ENCODE measurements at places on chromosomes 2 and 18.

GRCh38 chr2:11215407-11215806 lies 60.1 kb downstream of the SLC66A3 start:
- no peak for DNase-seq

DNA sequence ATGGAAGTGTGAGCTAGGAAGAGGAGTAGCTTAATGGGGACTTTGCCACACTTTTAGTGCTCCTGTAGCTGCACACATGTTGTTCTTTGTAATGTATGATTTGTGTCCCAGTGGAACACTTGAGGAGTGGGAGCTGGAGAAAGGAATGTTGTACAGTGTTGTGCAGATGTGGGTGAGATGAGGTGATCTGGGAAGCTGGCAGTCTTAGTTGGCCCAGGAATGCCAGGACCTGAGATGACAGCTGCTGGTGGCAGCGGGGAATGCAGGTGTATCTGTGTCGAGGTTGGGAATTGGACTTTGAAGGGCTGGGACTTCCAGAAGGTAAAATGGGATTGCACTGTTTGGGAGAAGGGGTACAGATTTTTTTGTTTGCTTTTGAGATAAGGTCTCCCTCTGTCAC lies 23.6 kb downstream of the NEDD4L start:
- DNase-seq = no peak

GRCh38 chr18:22871809-22872525 lies 61.2 kb upstream of the RBBP8 start:
- no peak for DNase-seq

- no peak for DNase-seq
Observed at GRCh38 chr2:101430156-101430555, 42.9 kb upstream of the CREG2 start.

GRCh38 chr2:119119076-119119785 lies 39.3 kb downstream of the C1QL2 start:
- no peak for DNase-seq

DNA sequence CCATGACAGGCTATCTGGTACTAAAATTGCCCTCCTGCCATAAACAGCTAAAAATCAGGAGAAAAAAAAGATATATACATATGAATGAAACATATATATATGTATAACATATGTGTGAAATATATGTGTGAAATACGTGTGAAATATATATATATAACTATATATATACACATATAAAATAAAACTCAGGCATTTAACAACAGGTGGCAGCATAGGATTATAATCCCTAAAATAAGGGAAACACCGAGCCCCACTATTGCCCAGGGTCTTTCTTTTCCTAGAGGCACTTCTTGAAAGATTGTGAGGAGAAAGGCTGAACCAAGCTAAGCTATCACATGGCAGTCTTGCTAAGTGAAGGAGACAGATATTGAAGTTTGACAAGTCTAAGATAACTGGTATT lies 65.9 kb upstream of the CYTIP start:
- DNase-seq = no peak

GRCh38 chr2:168255103-168255502 lies 7.7 kb upstream of the STK39 start:
- no peak for DNase-seq

DNA sequence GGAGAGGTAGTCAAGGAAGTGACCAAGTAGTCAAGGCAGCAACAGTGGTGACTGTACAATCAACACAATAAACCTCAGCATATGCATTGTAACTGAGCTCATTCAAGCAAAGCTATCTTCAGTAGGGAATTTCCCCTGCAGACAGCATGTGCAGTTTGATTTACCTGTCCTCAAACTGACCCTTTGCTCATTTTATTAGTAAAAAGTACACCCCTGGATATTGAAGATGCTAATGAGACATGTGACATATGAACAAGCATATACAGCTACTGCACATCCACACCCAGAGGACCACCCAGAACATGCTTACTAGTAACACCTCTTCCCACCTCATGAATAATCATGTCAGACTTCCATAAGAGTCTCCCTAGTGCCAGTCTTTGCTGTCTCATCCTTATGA lies 15.4 kb downstream of the C2orf81 start:
- DNase-seq = no peak

- no peak for DNase-seq
Observed at GRCh38 chr18:49812286-49813068, 856 bp downstream of the ACAA2 start.

- DNase-seq = no peak
Observed at GRCh38 chr18:9708057-9708433, at the start of gene RAB31. TSS of gene RAB31 (plus strand) at chr18:9708301. CDS start at chr18:9708406, 105 bp downstream.

- no peak for DNase-seq
Observed at GRCh38 chr2:106232638-106233349, 38.7 kb upstream of the UXS1 start.

DNA sequence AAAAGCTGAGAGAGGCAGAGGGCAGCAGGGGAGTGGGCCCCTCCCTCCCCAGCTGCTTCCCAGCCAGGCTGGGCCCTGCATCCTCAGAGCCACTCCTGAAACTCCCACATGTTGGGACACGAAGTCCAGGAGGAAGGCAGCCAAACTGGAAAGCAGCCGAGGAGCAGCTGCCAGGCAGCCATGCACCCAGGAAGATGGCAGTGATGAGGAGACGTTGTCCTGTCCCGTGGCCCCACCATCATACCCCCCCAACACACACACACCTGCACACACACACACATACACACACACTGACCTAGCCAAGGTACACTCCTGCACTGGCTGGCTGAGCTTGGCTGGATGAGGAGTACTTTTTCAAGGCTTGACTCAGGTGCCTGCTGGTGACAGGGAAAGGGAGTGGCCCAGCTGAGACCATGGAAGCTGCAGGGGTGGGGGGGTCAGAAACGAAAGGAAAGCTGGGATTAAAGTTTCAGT lies 106.0 kb downstream of the CYP26B1 start:
- DNase-seq = no peak

- no peak for DNase-seq
Observed at GRCh38 chr2:26702025-26702424, 9.5 kb downstream of the KCNK3 start.

All from activated T-cell treated with anti-CD3 and anti-CD28 coated beads for 48 hours (primary cell).